ENCODE measurements at places on chromosomes 2 and 18. TPM values are rescaled to one million over a fixed set of nuclear protein-coding genes. Genes with fewer than 3 reads are reported as not detected.

GRCh38 chr2:174888646-174889271, 116.4 kb downstream of the CHN1 start:
- no peak for DNase-seq
- H3K4me1 ChIP-seq: no peaks in the 10 kb centered on the region
- no peak overlapping the region for H3K4me3 ChIP-seq
- no peaks in the 10 kb centered on the region for H3K27me3 ChIP-seq
- H3K27ac ChIP-seq: no peak overlapping the region
- H3K36me3 ChIP-seq: no peaks in the 10 kb centered on the region

DNA sequence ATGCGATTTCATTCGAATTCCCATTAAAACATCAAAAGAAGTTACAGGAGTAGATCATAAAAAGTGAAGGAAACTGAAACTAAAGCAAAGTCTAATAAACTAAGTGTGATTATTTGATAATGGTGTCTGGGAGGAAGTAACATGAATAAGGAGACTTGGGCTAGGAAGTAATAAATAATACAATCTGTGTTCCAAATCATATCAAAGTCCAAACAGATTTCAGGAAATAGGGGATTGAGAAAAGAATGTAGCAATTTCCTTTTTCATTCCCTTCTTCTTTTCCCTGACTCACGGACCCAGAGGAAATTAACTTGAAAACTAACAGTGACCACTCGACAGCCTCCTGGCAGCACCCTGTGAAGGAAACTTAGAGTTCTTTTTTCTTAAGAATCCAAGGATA, 758.4 kb upstream of the GCFC2 start:
- no peak overlapping the region for H3K4me3 ChIP-seq
- H3K27me3 ChIP-seq: no peaks in the 10 kb centered on the region
- no peak overlapping the region for H3K27ac ChIP-seq
- H3K4me1 ChIP-seq: no peaks in the 10 kb centered on the region
- no peak for DNase-seq

- peaks cover 33% of the 10 kb centered on the region for H3K4me1 ChIP-seq
- H3K4me3 ChIP-seq: peak overlapping the region; percentile 70
- no peaks in the 10 kb centered on the region for H3K27me3 ChIP-seq
Observed at GRCh38 chr18:46070815-46071652, 1.0 kb downstream of the PSTPIP2 start.

- no peak overlapping the region for H3K4me3 ChIP-seq
- H3K36me3 ChIP-seq: peaks cover 24% of the 10 kb centered on the region
- H3K4me1 ChIP-seq: peaks cover 26% of the 10 kb centered on the region
Observed at GRCh38 chr2:216188559-216188850, 79.4 kb downstream of the XRCC5 start.

The SEPTIN10 gene
- total RNA-seq: 60.8 TPM

DNA sequence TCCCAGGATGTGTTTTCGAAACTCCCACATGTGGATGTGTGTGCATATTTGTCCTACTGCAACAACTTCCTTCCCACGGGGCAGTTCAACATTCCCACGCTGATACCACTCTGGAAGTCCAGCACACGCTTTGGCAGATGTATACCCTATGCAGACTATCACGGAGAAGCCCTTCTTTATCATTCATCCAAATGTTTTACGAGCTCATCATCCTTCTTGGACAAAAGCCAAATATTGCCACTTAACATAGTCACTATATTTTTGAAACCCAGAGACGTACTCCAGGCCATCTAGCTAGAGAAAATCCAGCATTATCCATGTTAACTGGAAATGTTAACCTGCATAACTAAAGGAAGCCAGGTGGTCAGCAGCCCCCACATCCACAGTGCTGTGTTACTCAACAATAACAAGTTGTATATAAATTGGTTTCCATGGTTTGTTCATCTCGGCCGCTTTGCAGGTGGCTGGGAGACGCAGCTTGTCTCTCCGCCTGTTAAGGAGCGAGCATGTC, 131.5 kb downstream of the ZNF532 start:
- no peak overlapping the region for H3K27ac ChIP-seq
- H3K4me3 ChIP-seq: no peak overlapping the region
- H3K4me1 ChIP-seq: peaks cover 39% of the 10 kb centered on the region
- H3K27me3 ChIP-seq: no peaks in the 10 kb centered on the region

GRCh38 chr2:150729495-150729955, 242.1 kb upstream of the RND3 start:
- H3K4me1 ChIP-seq: no peaks in the 10 kb centered on the region
- no peak for DNase-seq
- H3K27ac ChIP-seq: no peak overlapping the region
- no peaks in the 10 kb centered on the region for H3K36me3 ChIP-seq
- H3K4me3 ChIP-seq: no peak overlapping the region

GRCh38 chr2:5598156-5598555, 94.0 kb upstream of the SOX11 start:
- no peak overlapping the region for H3K27ac ChIP-seq
- H3K36me3 ChIP-seq: no peaks in the 10 kb centered on the region
- H3K27me3 ChIP-seq: no peaks in the 10 kb centered on the region
- H3K4me1 ChIP-seq: no peaks in the 10 kb centered on the region

- peaks cover 7% of the 10 kb centered on the region for H3K4me1 ChIP-seq
- H3K27me3 ChIP-seq: no peaks in the 10 kb centered on the region
- no peaks in the 10 kb centered on the region for H3K36me3 ChIP-seq
Observed at GRCh38 chr2:127103243-127104165, 3.5 kb downstream of the BIN1 start.

The ASB18 gene
- total RNA-seq: not detected

- no peaks in the 10 kb centered on the region for H3K27me3 ChIP-seq
- H3K4me3 ChIP-seq: no peak overlapping the region
- no peak overlapping the region for H3K27ac ChIP-seq
- peaks cover 14% of the 10 kb centered on the region for H3K4me1 ChIP-seq
- H3K36me3 ChIP-seq: no peaks in the 10 kb centered on the region
Observed at GRCh38 chr18:7941533-7941932, 374.4 kb downstream of the PTPRM start.

DNA sequence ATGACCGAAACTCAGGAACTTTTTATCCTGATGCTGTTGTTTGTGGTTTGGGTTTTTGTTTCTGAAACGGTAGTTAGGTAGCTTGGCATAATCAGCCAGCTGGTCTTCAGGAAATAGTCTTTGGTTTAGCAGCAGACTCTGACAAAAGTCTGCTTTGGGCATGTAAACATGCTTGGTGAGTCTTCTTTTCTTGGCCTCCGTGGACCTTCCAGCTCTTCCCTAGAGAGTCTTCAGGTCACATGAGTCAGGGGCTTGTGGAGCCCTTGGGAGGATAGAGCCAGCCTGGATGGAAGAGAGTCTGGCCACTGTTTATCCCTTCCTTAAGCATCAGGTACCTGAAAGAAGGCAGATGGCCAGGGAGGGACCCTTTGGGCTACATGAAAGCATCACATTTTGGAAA, 154.5 kb downstream of the MGAT5 start:
- no peaks in the 10 kb centered on the region for H3K27me3 ChIP-seq
- peak overlapping the region; percentile 48 for H3K27ac ChIP-seq
- peaks cover 15% of the 10 kb centered on the region for H3K4me1 ChIP-seq
- no peak overlapping the region for H3K4me3 ChIP-seq
- no peak for DNase-seq

The ACTG2 gene
- 10.8 TPM for total RNA-seq

DNA sequence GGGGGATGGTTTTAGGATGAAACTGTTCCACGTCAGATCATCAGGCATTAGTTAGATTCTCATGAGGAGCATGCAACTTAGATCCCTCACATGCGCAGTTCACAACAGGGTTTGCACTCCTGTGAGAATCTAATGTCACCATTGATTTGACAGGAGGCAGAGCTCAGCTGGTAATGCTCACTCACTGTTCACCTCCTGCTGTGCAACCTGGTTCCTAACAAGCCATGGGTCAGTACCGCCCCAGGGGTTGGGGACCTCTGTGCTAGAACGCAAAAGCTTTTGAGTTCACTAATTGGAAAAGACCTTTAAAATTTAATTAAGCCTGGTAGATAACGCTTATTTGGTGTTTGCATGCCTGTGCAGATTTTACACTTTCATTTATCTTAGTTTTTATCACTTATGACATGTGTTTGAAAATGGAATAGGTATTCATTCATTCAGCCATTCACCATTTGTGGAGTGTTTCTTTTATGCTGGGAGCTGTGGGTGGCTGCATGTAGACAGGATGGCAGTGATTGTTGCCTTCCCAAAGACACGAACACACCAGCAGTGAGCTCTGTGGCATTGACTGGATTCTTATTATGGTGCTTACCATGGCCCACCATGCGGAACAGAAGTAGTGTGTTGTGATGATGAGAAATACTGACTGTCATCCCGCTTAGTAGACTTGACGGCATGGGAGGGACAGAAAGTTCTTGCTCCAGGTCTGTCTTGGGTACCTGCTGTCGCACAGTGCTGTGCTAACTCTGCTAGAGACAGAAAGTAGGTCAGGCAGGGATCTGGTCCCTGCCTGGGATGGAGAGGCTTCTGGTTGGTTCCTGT, 6.4 kb downstream of the RAB31 start:
- H3K27ac ChIP-seq: no peak overlapping the region
- peaks cover 38% of the 10 kb centered on the region for H3K4me1 ChIP-seq
- DNase-seq: no peak
- no peak overlapping the region for H3K4me3 ChIP-seq
- no peaks in the 10 kb centered on the region for H3K36me3 ChIP-seq
- no peaks in the 10 kb centered on the region for H3K27me3 ChIP-seq

DNA sequence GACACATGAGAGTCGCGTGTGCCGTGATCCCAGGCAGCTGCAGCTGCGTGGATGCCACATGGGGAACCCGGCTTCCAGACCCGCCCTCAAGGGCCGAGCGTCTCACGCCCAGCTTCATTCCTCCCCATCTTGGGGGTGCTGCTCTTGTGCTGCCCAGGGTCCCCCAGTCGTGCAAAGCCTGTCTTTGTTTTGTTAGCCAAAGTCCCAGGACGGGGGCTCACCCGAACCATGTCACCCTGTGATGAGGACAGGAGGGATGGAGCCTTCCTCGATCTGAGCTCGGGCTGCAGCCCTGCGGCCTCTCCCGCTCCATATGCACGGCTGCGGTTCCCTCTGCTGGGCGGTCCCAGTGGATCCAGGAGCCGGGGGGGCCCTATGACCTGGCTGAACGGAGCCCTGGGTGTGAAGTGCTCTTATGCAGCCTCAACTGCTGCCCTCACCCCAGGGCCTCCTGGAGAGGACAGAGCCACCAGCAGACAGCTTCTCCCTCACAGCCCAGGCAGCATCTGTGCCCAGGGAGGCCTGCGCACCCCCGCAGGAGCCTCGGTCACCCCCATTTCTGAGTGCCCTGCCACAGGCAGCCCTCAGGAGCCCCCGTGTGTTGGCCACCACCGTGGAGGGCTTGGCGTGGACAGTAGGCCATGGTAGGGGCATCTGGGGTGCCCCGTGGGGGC, 99.0 kb upstream of the CTDP1 start:
- H3K4me1 ChIP-seq: peaks cover 9% of the 10 kb centered on the region
- no peaks in the 10 kb centered on the region for H3K36me3 ChIP-seq
- H3K27ac ChIP-seq: no peak overlapping the region
- no peaks in the 10 kb centered on the region for H3K27me3 ChIP-seq

DNA sequence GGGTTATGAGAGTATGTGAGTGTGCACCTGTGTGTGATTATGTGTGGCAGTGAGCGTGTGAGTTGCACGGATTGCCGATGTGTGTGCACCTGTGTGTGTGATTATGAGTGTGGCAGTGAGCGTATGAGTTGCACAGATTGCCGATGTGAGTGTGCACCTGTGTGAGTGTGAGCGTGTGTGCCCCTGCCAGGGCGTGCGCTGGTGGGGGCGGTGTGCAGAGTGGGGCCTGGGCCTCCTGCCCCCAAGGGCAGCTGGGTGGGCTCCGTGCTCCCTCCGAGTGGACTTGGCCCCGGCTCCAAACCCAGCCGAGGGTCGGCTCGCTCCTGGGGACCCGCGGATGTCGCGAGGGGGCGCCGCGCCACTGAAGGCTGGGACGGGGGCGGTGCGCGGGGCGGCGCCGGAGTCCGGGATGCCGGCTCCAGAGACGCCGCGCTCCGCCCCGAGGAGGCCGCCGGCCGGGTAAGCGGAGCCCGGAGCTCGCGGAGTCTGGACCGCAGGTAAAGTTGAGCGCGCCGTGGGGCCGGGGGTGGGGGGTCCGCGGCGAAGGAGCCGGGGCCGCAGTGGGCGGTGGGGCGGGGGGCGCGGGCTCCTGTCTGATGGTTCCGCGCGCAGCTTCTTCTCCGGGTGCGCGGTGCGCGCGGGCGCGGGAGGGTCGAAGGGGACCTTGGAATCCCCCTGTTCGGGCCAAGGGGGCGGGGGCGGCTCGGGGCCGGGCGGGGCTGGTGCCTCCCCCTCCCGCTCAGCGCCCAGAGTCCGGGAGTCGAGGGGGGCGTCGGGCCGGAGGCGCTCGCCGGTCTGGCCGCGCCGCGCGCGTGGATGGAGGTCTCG, at the start of gene KCNG2:
TSS of gene KCNG2 (plus strand) at position 421 of the 828 bp plus-strand sequence. CDS start 65,730 bp downstream, outside the sequence.
- peak within 1 kb of the TSS; percentile 51 for H3K4me3 ChIP-seq
- peaks cover 20% of the 10 kb centered on the region for H3K27me3 ChIP-seq
- H3K4me1 ChIP-seq: peaks cover 20% of the 10 kb centered on the region
- no peaks in the 10 kb centered on the region for H3K36me3 ChIP-seq
- H3K27ac ChIP-seq: no peak within 1 kb of the TSS
- no peak for DNase-seq

DNA sequence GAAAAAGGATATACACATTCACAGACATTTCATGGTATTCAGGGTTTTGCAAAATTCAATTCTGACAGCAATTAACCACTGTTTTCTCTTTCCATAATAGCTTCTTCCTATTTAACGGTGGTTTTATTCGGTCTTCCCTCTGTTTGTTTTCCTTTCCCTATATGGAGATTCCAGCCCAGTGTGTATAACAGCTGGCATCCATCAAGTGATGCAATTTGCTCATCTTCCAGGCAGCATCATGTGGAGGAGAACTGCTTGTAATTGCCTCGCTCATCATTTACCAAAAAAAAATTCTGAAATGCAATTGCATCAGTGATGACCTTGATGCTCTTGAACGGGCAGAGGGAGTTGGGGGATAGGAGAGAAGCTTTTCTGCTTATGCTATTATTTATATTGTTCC, 165.9 kb upstream of the PGAP1 start:
- H3K4me1 ChIP-seq: no peaks in the 10 kb centered on the region
- H3K36me3 ChIP-seq: no peaks in the 10 kb centered on the region
- no peak for DNase-seq
- H3K27ac ChIP-seq: no peak overlapping the region

GRCh38 chr18:50632895-50633515, 73.1 kb downstream of the MAPK4 start:
- no peaks in the 10 kb centered on the region for H3K36me3 ChIP-seq
- no peaks in the 10 kb centered on the region for H3K27me3 ChIP-seq
- H3K4me1 ChIP-seq: no peaks in the 10 kb centered on the region
- no peak for DNase-seq
- no peak overlapping the region for H3K4me3 ChIP-seq

DNA sequence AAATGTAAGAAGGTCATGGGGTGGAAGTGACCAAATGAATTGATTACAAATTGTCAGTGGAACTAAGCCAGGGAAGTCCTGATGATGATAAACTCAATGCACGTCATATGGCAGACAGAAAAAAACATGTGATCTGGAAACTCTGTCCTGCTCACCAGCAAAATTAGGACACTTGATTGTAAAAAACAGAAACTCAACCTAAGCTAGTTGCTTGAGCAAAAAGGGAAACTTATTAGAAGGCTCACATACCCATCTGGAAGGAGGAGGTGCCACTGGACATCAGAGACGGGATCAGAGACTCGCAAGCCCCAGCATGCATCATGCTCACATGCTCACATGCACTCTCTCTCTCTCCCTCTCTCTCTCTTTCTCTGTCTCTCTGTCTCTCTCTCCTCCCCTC, 96.8 kb downstream of the SP3 start:
- DNase-seq: no peak
- H3K4me1 ChIP-seq: no peaks in the 10 kb centered on the region
- no peak overlapping the region for H3K27ac ChIP-seq
- H3K27me3 ChIP-seq: no peaks in the 10 kb centered on the region
- H3K4me3 ChIP-seq: no peak overlapping the region
- no peaks in the 10 kb centered on the region for H3K36me3 ChIP-seq

The SF3B6 gene
- 73.1 TPM for total RNA-seq

Measured in upper lobe of left lung (tissue), 6 donors.